ENCODE measurements at places on chromosomes 16 and 17.

DNA sequence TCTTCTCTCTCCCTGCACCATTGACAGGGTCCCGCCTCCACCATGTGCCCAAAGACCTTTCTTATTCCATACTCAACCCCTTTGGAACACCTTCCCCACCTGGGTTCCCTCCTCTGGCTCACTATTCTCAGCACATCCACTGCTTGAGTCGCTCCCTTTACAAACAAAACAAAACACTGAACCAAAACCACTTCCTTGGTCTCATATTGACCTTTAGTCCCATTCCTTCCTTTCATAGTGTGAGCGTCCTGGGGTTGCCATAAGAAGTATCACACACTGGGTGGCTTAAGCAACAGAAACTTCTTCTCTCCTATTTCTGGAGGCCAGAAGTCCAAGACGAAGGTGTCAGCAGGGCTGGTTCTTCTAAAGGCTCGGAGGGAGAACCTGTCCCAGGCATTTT is 6.1 kb upstream of the TNRC6C start:
- no peak for DNase-seq

GRCh38 chr17:78967782-78968362 is 11.9 kb downstream of the LGALS3BP start:
- no peak for DNase-seq

GRCh38 chr17:42179911-42180410 is 981 bp downstream of the KCNH4 start:
- peak; percentile 53 for DNase-seq

DNA sequence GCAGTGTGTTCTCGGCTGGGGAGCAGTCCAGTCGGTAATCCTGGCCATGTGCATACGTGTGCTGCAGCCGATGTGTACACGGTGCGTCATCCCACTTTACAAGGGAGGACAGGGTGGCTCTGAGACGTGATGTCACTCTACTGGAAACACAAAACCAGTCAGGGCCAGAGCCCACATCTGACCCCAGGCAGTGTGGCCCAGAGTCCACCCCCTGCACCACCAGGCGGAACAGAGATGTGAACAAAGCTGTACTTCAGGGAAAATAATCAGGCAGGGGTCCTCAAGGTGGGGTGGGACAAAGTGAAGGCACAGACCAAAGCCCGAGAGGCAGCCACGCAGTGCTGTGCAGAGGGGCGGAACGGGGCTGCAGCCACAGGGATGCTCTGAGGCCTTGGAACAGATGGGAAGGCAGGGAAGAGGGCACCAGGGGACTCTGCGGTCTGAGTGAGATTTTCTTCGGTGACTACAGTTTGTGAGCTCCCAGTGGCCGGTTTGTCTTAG is 181.5 kb downstream of the ZNF423 start:
- no peak for DNase-seq

DNA sequence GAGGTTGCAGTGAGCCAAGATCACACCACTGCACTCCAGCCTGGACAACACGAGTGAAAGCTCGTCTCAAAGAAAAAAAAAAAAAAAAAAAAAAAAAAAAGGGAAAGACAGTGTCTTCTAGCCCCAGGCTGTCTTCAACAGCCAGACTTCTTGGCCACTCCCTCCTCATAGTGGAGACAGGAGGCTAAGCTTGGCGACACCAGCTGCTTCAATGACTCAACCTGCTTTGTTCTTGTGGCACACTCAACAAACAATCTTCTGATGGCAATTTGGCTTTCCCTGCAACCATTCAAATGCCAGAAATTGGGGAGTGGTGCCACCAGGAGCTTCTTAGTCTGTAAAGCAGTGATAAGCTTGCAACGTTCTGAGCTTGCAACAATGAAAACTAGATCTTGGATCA is 290.4 kb upstream of the DYNLRB2 start:
- DNase-seq, result no peak

DNA sequence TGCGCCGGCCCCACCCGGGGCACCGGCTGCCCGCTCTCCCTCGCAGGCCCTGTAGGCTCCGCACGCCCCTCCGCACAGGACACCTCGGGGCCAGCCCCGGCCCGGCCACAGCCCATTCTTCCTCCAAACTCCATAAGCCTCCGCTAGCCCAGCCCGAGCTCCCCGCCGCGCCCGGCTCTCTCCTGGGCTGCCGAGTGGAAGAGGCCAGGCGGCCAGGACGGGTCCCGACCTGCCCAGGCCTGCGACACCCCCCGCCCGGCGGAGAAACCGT is 397 bp downstream of the NCOR1 start:
- peak; percentile 52 for DNase-seq

- DNase-seq, result no peak
Observed at GRCh38 chr16:84115919-84116719, 623 bp downstream of the MBTPS1 start.

- DNase-seq, result no peak
Observed at GRCh38 chr16:57349212-57350031, 9.2 kb upstream of the CCL22 start.

- DNase-seq, result peak; percentile 100
Observed at GRCh38 chr17:49763735-49764558, at the start of gene FAM117A. FAM117A (minus strand) TSS chr17:49764131; CDS start chr17:49764087, 44 bp downstream.

- peak; percentile 45 for DNase-seq
Observed at GRCh38 chr17:68771867-68772515, 170.8 kb upstream of the FAM20A start.

GRCh38 chr17:73320601-73321264 is 8.9 kb upstream of the CDC42EP4 start:
- no peak for DNase-seq

GRCh38 chr17:15143524-15143923 is 121.6 kb downstream of the PMP22 start:
- no peak for DNase-seq

DNA sequence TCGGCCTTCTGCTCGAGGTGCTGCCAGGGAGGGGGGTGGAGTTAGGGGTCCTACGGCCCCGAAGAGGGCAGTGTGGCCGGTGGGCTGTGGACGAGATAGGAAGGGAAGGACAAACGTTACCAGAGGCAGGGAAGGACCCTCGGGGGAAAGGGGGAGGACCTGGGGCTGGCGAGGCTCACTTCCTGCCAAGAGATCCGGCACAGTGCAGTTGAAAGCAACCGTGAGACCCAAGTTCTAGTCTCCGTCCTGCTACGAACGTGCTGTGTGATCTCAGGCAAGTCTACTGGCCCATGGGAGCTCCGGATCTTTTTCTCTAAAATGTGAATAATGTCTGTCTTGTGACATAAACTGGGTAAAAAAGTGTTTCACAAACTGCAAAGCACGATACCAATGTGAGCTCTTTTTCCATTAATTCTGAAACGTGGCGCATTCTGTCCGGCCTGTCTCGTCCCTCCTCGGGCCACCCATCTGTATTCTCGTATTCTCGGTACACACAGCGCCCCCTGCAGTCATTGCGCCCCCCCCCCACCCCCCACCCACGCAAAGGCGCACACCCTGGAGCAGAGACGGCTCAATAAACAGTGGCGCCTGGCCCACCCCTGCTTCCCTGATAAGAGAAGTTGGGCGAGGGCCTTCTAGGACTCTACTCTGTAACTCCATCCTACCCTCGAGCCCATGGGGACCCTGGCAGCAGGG is 8.8 kb downstream of the CYGB start:
- DNase-seq, result no peak

- DNase-seq, result no peak
Observed at GRCh38 chr17:33381201-33381600, 88.1 kb upstream of the ASIC2 start.

DNA sequence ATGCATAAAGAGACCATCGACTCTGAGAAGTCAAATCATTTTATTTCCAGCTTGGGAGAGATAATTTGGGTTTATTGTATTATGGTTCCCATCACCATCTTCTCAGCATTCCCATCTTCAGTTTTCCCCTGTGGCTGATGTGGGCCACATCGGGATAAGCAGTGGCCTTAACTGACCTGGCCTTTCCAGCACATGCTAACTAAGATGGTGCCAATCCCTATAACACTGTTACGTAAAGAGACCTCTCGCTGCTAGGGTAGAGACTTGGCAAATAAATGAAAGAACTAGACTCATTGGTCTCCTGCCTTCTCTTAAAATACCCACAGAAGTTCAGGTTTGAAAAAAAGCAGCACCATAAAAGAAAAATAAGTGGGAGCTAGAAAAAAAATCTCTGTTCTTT is 49.4 kb downstream of the VPS35L start:
- no peak for DNase-seq

DNA sequence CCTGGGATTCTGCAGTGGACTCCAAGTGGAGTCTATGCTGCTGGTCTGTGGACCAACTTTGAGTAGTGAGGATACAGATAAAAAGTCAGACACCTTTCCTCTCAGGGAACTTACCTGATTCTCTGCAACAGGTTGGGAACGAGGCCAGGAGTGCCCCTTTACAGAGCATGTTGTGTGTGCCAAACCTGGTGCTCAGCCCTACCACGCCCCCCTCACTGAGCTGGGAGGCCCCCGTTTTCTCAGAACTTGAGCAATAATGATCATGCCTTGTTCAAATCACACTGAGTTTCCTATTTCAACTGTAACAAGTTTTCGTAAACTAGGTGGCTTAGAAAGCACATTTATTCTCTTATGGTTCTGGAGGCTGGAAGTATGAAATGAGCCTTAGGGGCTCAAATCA is 182.0 kb downstream of the COPRS start:
- no peak for DNase-seq

DNA sequence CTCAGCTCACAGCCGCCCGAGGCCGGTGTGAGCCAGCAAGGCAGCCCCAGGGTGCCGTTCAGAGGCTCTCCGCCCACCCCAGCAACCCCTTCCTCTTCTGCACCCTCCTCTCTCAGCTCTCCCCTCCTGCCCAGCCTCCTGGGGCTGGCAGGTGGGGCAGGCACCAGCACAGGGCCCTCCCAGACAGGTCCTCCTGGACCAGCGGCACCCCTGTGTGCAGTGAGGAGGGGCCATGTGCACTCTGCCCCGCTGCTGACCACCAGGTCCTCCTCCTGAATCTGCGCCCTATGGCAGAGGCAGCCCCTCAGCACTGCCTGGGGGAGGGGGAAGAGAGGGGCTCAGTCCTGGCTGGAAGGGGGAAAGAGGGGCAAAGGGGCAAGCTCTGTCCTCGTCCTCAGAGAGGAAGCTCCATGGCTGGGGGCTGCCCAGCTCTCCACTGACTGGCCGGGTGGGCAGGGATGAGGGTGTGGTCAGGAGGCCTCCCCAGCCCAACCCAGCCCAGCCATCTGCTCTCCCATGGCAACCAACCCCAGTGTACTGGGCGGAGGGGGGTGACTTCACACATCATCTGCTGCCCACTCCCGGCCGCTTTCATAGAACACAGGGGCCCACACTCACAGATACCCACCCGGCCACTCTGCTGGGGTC is 5.4 kb upstream of the BCAR1 start:
- DNase-seq, result peak; percentile 86

GRCh38 chr16:51312363-51313150 is 161.5 kb upstream of the SALL1 start:
- DNase-seq, result peak; percentile 43

DNA sequence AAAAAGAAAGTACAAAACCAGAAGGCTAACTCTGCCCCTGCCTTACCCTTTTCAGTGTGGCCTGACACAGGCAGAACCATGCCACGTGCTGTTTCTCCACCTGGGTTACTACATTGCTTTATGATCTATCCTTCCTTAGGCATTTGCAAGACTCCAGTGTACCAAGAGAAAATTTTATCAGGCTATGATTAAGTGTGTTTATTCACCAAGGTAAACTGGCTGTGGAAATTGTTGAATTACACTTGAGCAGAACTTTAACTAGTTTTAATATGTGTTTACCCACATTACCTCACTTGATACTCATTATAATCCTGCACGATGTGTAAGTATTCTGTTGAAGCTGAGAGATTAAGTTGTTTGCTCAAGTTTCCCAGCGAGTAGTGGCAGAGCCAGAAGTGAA is 129.7 kb upstream of the MYOCD start:
- no peak for DNase-seq

- no peak for DNase-seq
Observed at GRCh38 chr16:25177512-25177830, 39.3 kb upstream of the AQP8 start.
